Activated CD4-positive, alpha-beta memory T cell treated with anti-CD3 and anti-CD28 coated beads for 36 hours (primary cell): ENCODE measurements at places on chromosomes 5 and 9.
A peak's percentile ranks its signal among the peaks of the same experiment; 100 is the strongest.

- DNase-seq: peak; percentile 68
These were observed at the start of gene SV2C for GRCh38 chr5:76082772-76083554. TSS of gene SV2C (plus strand) at chr5:76083383. CDS start at chr5:76131751, 48,368 bp downstream.

GRCh38 chr9:92941861-92942260, 5.5 kb upstream of the FGD3 start:
- no peak for DNase-seq

- no peak for DNase-seq
These were observed 134.1 kb downstream of the OLFM1 start for GRCh38 chr9:135221576-135221950.

- DNase-seq: no peak
These were observed 36.5 kb downstream of the SERINC5 start for GRCh38 chr5:80219391-80219790.

DNA sequence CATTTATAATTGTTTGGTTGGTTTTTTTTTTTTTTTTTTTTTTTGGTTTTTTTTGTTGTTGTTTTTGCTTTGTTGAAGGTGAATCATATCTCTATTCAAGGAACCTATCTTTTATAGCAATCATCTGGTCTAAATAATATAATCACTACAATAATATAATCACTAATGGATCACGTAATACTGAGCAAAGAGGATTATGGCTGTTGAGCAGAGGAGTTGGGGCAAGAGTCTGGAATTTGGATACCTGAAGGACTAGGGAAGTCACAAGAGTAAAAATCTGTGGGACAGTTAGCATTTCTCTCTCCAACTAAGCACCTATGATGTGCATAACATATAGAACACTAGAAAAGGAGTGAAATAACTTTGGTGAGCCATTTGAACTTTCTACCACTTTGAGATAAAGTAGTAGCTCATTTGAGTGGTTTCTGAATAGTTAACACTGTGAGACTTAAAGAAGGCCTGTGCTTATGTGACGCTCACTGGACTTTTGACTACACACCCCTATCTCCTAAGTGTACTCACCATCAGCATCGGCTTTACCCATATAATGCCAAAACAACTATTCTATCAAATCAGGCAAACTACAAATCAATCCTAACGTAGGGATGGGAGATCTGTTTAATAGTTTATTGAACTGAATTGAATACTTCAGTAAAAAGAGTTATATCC, 564.9 kb upstream of the TUSC1 start:
- no peak for DNase-seq

- DNase-seq: no peak
These were observed 123.1 kb downstream of the DNAH5 start for GRCh38 chr5:13821366-13821765.

- no peak for DNase-seq
These were observed 339.5 kb downstream of the CTNND2 start for GRCh38 chr5:11564706-11565105.

- no peak for DNase-seq
These were observed 2.2 kb downstream of the ZCCHC9 start for GRCh38 chr5:81303563-81303962.

DNA sequence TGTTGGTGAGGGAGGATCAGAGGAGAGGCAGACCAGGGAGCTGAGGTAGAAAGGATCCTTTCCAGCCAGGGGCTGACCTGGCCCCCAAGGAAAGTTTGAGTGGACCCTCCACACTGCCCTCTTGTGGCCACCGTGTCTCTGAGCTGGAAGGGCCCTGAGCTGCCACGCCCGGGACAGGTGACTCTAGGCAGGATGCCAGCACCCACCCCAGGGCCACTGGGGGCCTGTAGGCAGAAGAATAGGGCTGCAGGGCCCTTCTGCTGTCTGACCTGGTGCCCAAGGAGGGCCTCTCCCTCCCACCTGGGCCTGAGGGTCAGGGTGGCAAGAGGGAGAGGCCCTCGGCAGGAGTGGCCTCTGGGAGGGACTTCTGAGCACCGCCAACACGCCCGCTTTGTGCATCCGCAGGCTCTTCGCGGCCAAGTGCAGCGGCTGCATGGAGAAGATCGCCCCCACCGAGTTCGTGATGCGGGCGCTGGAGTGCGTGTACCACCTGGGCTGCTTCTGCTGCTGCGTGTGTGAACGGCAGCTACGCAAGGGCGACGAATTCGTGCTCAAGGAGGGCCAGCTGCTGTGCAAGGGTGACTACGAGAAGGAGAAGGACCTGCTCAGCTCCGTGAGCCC, 76.8 kb downstream of the LMX1B start:
- DNase-seq: peak; percentile 68

DNA sequence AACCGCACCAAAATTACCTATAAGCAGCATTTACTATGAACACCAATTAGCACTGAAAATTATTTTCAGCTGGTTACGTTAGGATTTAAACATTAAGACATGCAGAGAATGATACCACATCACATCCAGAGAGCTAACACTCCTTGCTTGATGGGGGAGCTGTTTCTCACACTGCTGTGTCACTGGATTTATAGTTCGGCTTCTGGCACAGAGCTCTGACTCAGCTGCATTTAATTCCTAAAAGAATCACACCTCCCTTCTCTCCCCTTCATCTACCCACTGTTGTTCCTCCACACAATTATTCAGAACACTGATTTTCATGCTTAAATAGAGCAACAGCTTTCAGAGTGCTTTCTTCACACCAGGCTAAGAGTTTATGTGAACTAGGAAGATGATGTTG, 82.6 kb upstream of the SV2C start:
- DNase-seq: no peak

GRCh38 chr5:141714542-141715310, 32.7 kb upstream of the ARAP3 start:
- no peak for DNase-seq

DNA sequence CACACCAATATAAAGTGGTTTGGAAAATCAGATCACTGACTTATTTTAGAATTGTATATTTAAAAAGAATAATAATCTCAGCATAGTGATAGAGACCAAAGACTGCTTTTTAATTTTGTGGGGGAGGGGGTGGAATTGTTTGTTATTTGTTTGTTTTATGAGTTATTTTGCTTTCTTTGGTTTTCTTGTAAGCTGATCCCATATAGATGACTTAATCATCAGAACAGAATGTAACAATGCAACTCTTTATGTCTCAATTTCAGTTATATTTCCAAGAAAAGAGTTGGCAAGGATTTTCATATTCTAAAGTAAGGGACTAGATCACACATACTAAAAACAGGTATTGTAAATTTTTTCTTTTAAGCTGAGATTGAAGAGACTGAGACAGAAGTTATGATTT, 984.9 kb downstream of the TLE4 start:
- no peak for DNase-seq

DNA sequence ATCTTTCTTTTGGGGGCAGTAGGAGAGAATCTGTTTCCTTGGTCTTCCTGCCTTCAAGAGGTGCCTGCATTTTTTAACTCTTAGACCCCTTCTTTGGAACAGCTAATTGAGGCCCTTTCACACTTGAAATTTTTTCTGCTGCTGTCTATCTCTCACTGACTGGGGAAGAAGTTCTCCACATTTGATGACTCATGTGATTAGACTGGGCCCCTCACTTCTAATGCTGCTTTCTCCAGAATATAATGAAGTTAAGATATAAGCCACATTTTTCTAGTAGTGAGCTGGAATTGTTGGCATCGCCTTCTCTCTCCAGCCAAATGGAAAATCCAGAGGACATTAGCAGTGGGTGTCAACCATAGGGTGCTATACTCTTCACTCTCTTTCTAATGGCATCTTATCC, 12.4 kb downstream of the ZNF474 start:
- DNase-seq: no peak

DNA sequence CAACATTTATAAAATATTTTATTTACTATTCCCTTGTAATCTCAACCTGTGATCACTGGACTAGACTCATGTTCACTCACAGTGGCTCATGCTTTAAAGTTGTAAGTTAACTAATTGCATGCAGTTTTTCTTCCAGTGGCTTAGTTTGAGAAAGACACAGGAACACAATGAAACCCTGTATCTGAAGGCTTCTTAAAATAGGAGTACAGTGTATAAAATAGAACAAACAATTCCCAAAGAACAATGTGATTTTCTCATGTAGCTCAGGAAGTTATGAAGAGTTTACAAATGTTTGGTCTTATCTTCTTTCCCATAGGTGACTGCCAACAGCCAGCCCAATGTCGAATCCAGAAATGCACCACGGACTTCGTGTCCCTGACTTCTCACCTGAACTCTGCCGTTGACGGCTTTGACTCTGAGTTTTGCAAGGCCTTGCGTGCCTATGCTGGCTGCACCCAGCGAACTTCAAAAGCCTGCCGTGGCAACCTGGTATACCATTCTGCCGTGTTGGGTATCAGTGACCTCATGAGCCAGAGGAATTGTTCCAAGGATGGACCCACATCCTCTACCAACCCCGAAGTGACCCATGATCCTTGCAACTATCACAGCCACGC, 5.9 kb downstream of the RGMB start:
- DNase-seq: no peak

DNA sequence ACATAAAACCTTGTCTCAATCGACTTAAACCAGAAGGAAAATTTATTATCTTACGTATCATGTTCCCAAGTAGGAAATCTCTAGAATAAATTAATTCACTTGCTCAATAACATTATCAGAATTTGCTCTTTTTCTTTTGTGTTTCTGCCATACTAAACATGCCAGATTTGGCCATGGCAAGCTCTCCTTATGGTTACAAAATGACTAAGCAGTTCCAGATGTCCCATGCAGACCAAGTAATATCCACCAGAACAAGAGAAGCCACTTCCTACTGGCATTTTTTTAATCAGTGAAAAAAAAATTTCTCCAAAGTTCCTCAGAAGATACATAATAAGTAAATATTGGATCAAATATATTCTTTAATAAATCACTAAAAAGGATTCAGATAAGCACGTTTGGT, 25.2 kb upstream of the ADAMTS6 start:
- DNase-seq: no peak

GRCh38 chr5:80076131-80077050, 41.2 kb downstream of the THBS4 start:
- no peak for DNase-seq

DNA sequence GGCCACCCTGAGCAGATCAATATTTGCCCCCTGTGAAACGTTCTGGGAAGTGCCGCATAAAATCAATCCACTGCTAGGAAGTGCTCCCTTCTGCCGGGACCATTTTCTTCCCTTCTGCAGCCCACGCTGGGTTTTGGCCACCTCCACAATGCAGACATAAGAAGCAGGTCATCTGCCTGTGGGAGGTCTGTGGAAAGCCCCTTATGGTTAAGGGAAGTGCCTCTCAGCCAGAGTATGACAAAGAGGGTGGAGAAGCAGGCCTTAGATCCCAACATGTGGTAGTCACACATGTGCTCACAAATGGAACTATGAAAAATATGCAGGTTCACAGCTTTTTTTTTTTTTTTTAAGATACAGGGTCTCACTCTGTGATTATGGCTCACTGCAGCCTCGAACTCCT, 82.8 kb downstream of the SLC1A3 start:
- no peak for DNase-seq

GRCh38 chr5:19923742-19924141, 64.3 kb downstream of the CDH18 start:
- DNase-seq: no peak

DNA sequence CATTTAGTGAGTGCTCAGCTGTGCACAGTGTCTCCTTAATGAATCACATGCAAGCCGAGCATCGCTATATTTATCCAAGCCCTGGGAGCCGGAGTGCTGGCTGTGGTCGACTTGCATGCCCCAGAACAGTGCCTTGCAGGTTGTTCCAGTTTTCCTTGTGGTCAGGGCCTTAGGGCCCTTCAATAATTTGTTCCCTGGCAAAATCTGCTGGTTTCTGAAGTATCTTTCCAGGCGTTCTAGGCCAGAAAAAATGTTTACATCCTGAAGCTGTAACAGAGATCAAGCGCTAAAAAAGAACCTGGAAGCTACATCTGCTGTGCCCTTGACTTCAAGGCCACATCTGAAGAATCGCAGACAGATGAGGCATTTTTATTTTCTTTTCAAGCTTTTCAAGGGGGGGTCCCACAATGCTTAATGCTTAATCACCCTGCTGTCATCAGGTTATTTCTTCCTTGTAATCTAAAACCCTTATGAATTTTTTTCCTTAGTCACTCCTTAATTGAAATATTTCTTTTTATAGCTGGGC, 105.8 kb downstream of the DOCK2 start:
- no peak for DNase-seq

DNA sequence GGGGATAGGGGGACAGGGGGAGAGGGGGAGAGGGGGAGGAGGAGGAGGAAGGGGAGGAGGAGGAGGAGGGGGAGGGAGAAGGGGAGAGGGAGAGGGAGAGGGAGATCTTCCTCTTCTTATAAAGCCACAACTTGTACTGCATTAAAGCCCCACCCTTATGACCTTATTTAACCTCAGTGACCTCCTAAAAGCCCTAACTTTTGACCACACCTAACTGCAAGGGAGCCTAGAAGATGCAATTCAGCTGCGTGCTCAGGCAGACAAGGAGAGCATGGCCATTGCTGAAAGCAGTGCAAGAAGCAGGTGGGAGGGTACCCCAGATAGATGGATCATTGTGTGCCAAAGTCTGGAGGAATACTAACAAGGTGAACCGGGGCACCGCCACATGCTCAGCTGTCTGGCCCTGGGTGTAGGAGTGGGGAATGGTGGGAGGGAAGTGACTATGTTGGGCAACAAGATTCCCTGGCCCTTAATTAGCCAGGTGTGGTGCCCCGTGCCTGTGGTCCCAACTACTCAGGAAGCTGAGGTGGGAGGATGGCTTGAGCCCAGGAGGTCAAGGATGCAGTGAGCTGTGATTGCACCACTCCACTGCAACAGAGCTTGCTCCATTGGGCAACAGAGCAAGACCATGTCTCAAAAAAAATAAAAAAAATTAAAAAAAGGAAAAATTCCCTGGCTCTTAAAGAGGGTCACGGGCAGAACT, 125.4 kb upstream of the BOD1 start:
- DNase-seq: no peak

- DNase-seq: no peak
These were observed 44.0 kb downstream of the NNT start for GRCh38 chr5:43646992-43647391.

GRCh38 chr9:107513464-107514100, 24.0 kb upstream of the KLF4 start:
- DNase-seq: no peak

GRCh38 chr5:93294199-93294598, 286.8 kb downstream of the NR2F1-AS1 start:
- DNase-seq: no peak

- DNase-seq: no peak
These were observed 48.8 kb upstream of the COL5A1 start for GRCh38 chr9:134592819-134593200.

- DNase-seq: peak; percentile 43
These were observed 1.8 kb downstream of the AQP3 start for GRCh38 chr9:33445389-33446239.

- peak; percentile 35 for DNase-seq
These were observed 683 bp downstream of the CLPTM1L start for GRCh38 chr5:1343931-1344901.

DNA sequence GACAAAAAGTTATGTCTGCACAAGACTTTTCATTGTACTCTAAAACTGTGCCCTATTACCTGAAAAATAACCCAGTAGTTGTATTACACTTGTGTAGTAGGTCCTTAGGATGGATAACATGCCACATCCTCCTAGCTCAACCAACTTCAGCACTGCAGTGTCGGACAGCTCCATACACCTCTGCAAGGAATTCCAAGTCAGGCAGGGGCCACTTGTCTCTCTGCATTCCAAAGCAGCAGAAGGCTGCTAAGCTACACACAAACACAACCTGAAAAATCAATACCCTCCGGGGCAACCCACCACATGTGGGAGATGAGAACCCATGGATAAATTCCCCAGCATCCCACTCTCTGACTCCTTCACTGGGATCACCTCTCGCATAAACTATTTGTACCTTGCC, 50.2 kb downstream of the MED10 start:
- DNase-seq: peak; percentile 34

GRCh38 chr9:71839668-71840067, 71.3 kb downstream of the ABHD17B start:
- DNase-seq: no peak

- no peak for DNase-seq
These were observed 13.4 kb downstream of the GRXCR2 start for GRCh38 chr5:145859453-145859852.
